ENCODE measurements at places on chromosomes 12 and 14.

DNA sequence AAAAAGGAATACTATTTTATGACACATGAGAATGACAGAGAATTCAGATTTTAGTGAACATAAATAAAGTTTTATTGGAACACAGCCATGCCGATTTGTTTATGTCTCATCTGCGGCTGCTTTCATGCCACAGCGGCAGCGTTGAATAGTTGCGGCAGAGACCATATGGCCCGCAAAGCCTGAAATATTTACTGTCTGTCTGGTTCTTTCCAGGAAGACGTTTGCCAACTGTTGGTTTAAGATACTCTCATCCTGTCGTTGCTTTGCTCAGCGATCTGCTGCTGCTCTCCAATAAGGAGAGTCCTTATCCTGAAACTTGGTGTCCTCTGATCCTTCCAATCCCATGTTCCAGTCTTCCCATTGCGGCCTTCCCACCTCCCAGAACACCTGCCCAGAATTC, 89.9 kb downstream of the SLC24A4 start:
- H3K36me3 ChIP-seq: no peaks in the 10 kb centered on the region
- H3K4me3 ChIP-seq: no peak overlapping the region
- H3K4me1 ChIP-seq: peaks cover 19% of the 10 kb centered on the region
- no peaks in the 10 kb centered on the region for H3K27me3 ChIP-seq
- H3K27ac ChIP-seq: no peak overlapping the region

DNA sequence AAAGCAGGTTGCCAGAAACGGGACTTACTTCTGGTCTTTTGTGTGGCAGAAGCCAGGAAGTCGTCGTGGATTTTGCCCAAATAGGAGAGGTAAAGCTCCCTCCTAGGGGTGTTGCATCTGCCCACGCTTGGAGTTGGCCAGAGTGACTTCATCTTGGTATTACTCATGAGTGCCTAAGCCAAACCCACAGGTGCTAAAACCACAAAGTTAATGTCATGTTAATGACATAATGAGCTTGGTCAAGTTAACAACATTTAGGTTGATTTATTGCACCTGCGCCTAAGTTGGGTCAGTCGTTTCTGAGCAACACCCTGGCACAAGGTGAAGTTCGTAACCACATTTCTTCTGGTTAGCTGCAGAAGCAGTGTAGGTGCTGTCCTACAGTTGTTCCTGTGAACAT, 225.2 kb downstream of the FUT8 start:
- H3K4me1 ChIP-seq: no peaks in the 10 kb centered on the region
- no peaks in the 10 kb centered on the region for H3K27me3 ChIP-seq
- H3K4me3 ChIP-seq: no peak overlapping the region
- H3K36me3 ChIP-seq: no peaks in the 10 kb centered on the region

DNA sequence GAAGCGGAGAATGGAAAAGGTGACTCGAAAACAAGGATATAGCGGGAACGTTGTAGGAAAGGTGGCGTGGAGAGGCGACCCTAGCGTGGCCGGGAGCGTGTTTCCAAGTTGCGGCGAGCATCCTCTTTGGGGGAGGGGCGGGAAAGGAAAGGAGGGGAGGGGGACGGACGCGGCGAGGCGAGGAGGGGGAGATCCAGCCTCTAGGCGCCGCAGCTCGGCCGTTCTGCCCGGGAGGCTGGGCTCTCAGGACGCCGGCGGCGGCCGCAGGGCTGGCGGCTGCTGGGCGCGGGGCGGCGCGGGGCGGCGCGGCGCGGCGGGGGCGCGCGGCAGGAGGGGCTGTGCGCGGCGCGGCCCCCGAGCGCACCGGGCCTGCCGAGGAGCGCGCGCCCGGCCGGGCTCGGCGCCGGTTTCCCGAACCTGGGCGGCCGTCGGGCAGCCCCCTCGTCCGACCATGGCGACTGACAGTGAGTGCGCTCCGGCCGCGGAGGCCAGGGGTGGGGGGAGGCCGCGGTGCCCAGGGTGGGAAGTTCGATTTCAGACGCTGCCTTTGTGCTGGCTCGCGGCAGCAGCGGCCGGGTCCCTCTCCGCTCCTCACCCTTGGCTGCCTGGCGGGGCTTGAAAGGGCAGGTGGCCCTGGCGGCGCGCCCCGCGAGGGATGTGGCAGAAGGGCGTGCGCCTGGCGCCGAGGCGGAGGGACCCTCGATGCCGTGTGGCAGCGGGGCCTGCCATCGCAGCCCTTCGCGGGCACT, 50.3 kb downstream of the SNAPC1 start:
- peaks cover 49% of the 10 kb centered on the region for H3K27me3 ChIP-seq
- H3K4me3 ChIP-seq: peak within 1 kb of the TSS; percentile 41
- DNase-seq: no peak
- H3K36me3 ChIP-seq: no peaks in the 10 kb centered on the region

- no peak overlapping the region for H3K27ac ChIP-seq
- peaks cover 16% of the 10 kb centered on the region for H3K4me1 ChIP-seq
- no peaks in the 10 kb centered on the region for H3K27me3 ChIP-seq
- peak; percentile 52 for DNase-seq
These were observed 38.5 kb downstream of the CCDC92 start for GRCh38 chr12:123934016-123934620.

DNA sequence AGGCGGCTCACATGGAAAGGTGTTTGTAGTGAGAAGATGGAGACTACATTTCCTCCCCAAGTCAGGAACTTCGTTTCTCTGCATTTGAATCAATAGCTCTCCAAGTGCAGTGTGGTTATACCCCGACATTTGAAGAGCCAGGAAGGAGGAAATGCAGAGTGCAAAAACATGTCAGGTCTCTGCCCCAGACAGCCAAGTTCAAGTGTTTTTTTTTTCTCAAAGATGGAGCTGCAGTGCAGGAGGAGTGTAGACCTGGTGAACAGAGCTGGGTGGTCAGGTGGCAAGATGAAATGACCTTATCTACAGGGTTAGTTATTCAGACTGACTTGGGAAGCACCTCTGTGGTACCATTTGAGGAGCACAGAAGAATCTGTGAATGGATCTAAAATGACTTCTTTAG, 21.3 kb downstream of the MLXIP start:
- no peak for DNase-seq
- no peak overlapping the region for H3K4me3 ChIP-seq
- peaks cover 62% of the 10 kb centered on the region for H3K4me1 ChIP-seq
- no peaks in the 10 kb centered on the region for H3K27me3 ChIP-seq

DNA sequence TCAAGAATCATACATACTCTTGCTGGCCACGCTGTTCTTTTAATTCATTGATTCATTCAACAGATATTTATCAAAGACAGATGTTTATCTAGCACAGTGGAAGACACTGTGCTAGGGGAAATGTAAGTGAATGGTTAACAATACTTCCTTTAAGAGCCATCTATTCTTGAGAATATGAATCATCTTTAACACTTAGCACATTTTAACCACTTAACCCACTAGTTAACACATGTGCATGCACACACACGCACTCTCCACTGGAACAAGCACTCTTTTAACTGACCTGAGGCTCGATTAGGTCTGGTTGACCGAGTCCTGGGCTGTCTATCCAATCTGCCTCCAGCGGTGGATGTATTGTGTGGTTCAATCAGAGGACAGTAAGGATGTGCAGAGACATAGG, 34.6 kb downstream of the LMNTD1 start:
- H3K4me3 ChIP-seq: no peak overlapping the region
- no peaks in the 10 kb centered on the region for H3K36me3 ChIP-seq
- H3K27ac ChIP-seq: no peak overlapping the region
- no peak for DNase-seq
- no peaks in the 10 kb centered on the region for H3K4me1 ChIP-seq

GRCh38 chr14:65594153-65594881, 181.8 kb downstream of the FUT8 start:
- no peaks in the 10 kb centered on the region for H3K27me3 ChIP-seq
- DNase-seq: no peak

- no peak overlapping the region for H3K4me3 ChIP-seq
- no peaks in the 10 kb centered on the region for H3K4me1 ChIP-seq
- DNase-seq: no peak
- H3K27ac ChIP-seq: no peak overlapping the region
- no peaks in the 10 kb centered on the region for H3K27me3 ChIP-seq
These were observed 718.8 kb upstream of the TMEM132C start for GRCh38 chr12:127548123-127548553.

GRCh38 chr12:7797698-7798398, 8.6 kb downstream of the NANOG start:
- DNase-seq: no peak
- no peak overlapping the region for H3K4me3 ChIP-seq
- no peaks in the 10 kb centered on the region for H3K36me3 ChIP-seq
- no peaks in the 10 kb centered on the region for H3K27me3 ChIP-seq

DNA sequence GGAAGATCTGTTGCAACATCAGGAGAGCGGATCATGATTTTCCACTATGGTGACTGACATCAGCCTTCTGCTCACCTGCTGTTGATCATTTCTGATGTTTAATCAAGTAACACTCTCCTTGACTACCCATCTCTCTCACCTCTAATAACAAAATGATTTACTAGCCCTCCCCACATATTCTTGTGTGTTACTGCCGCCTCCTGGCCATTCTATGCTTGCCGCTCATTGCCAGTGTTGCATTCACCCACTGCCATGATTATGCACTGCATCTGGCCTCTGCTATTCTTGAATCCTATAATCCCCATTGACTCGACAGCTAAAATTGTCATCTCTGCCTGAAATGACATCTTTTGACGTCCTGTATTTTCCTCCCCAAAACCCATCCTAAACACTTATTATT, 113.8 kb downstream of the RERGL start:
- no peaks in the 10 kb centered on the region for H3K27me3 ChIP-seq
- no peak overlapping the region for H3K4me3 ChIP-seq

- no peak for DNase-seq
- H3K36me3 ChIP-seq: no peaks in the 10 kb centered on the region
- peaks cover under 1% of the 10 kb centered on the region for H3K27me3 ChIP-seq
- H3K27ac ChIP-seq: no peak overlapping the region
These were observed 31.6 kb upstream of the SERPINA6 start for GRCh38 chr14:94354638-94355185.

GRCh38 chr14:91888641-91889476, 21.5 kb upstream of the TC2N start:
- H3K27ac ChIP-seq: peak overlapping the region; percentile 58
- H3K4me3 ChIP-seq: no peak overlapping the region
- peaks cover 40% of the 10 kb centered on the region for H3K4me1 ChIP-seq
- H3K27me3 ChIP-seq: no peaks in the 10 kb centered on the region
- no peaks in the 10 kb centered on the region for H3K36me3 ChIP-seq
- DNase-seq: no peak

GRCh38 chr14:63178912-63179311, 25.3 kb upstream of the RHOJ start:
- no peak for DNase-seq
- H3K4me3 ChIP-seq: no peak overlapping the region
- no peaks in the 10 kb centered on the region for H3K27me3 ChIP-seq
- H3K36me3 ChIP-seq: no peaks in the 10 kb centered on the region

DNA sequence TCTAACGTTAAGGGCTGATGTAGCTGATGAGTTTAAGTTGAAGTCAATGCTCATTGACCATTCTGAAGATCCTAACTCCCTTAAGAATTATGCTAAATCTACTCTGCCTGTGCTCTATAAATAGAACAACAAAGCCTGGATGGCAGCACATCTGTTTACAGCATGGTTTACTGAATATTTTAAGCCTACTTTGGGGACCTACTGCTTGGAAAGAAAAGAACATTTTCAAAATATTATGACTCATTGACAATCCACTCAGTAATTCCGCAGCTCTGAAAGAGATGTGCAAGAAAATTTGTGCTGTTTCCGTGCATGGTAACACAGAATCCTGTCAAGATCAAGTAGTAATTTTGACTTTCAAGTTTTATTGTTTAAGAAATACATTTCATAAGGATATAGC, 35.0 kb upstream of the NAV3 start:
- no peak overlapping the region for H3K4me3 ChIP-seq
- H3K27ac ChIP-seq: no peak overlapping the region
- H3K36me3 ChIP-seq: no peaks in the 10 kb centered on the region
- H3K27me3 ChIP-seq: no peaks in the 10 kb centered on the region
- DNase-seq: no peak
- no peaks in the 10 kb centered on the region for H3K4me1 ChIP-seq

GRCh38 chr12:98373025-98373554, 142.3 kb upstream of the TMPO start:
- H3K27ac ChIP-seq: no peak overlapping the region
- no peak for DNase-seq
- H3K4me1 ChIP-seq: no peaks in the 10 kb centered on the region
- H3K36me3 ChIP-seq: no peaks in the 10 kb centered on the region

DNA sequence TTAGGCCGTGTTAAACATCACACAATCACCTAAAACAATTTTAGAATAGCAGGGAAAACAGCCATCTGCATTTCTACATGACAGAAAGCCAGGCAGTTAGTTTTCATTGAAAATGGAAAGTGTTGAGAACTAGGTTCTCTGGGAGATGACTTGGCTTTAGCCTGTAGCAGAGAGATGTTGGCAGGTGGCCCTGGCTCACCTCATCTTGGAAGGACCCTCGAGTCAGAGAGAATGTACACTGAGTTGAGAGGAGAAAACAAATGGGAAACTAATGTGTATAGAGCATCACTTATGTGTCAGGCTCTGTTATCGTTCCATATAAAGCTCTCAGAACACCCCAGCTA, 51.9 kb downstream of the SUSD6 start:
- H3K27ac ChIP-seq: peak overlapping the region; percentile 56
- no peak for DNase-seq
- H3K4me3 ChIP-seq: no peak overlapping the region
- H3K27me3 ChIP-seq: no peaks in the 10 kb centered on the region
- peaks cover 98% of the 10 kb centered on the region for H3K4me1 ChIP-seq

- peaks cover 16% of the 10 kb centered on the region for H3K27me3 ChIP-seq
- H3K27ac ChIP-seq: no peak overlapping the region
- no peak for DNase-seq
- no peaks in the 10 kb centered on the region for H3K4me1 ChIP-seq
- H3K4me3 ChIP-seq: peak overlapping the region; percentile 15
These were observed 133.5 kb downstream of the KCNK10 start for GRCh38 chr14:88189417-88190191.

DNA sequence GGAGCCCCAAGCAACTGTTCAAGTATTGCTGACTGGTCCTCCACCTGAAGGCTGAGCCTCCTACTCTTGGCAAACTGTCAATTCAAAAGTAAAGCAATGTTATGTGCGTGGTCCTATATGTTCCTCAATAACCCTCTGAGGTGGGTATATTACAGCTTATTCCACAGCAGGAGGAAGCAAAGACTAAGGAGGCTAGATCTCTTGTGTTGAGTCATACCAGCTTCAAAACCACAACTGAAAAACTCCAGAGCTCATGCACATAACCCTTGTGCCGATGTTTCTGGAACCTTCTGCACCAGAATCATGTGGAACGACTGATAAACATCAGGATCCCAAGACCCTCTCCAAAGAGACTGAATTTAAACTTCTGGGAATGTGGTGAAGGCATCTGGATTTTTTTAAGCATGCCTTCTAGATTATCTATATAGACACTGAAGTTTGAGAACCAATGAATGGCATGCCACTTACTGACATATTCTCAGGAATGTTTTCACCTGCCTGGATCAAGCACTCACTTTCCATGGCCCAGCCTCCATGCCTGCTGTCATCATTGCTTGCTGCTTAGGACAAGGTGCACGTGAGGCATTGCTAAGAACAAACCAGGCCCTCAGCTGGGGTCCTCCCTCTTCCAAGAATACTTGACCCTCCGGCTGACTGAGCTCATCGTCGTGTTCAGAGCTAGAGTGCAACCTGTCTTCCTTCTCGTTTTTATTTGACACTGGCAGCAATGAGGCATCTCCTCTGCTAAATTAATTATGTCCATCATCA, 194.7 kb downstream of the BCL11B start:
- no peaks in the 10 kb centered on the region for H3K27me3 ChIP-seq
- no peak for DNase-seq
- no peaks in the 10 kb centered on the region for H3K4me1 ChIP-seq
- H3K36me3 ChIP-seq: no peaks in the 10 kb centered on the region

- H3K4me1 ChIP-seq: peaks cover 9% of the 10 kb centered on the region
- no peaks in the 10 kb centered on the region for H3K36me3 ChIP-seq
- H3K27ac ChIP-seq: peak overlapping the region; percentile 4
These were observed 6.0 kb upstream of the IFT81 start for GRCh38 chr12:110117956-110118685.

All from upper lobe of right lung (tissue), 1 donor.